Right ventricle myocardium inferior (tissue), 1 donor: ENCODE measurements at places on chromosomes 12 and 14. TPM values are rescaled to one million over a fixed set of nuclear protein-coding genes. Genes with fewer than 3 reads are reported as not detected.

Gene PYGL
- total RNA-seq = 9.8 TPM

Gene C1QL4
- total RNA-seq = not detected

- DNase-seq = no peak
Measured at GRCh38 chr12:59115526-59115925, 195.2 kb upstream of the LRIG3 start.

DNA sequence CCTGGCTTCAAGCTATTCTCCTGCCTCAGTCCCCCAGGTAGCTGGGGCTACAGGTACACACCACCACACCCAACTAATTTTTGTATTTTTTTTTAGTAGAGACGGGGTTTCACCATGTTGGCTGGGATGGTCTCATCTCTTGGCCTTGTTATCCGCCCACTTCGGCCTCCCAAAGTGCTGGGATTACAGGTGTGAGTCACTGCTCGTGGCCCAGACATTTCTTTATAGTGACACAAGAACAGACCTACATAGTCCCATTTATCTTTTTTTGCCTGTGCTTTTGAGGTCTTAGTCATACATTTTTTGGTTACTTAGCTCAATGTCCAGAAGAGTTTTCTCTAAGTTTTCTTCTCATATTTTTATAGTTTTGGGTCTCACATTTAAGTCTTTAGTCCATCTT lies 247.4 kb downstream of the SYT10 start:
- DNase-seq = no peak

GRCh38 chr12:2374092-2374906 lies 321.5 kb downstream of the CACNA1C start:
- no peak for DNase-seq

DNA sequence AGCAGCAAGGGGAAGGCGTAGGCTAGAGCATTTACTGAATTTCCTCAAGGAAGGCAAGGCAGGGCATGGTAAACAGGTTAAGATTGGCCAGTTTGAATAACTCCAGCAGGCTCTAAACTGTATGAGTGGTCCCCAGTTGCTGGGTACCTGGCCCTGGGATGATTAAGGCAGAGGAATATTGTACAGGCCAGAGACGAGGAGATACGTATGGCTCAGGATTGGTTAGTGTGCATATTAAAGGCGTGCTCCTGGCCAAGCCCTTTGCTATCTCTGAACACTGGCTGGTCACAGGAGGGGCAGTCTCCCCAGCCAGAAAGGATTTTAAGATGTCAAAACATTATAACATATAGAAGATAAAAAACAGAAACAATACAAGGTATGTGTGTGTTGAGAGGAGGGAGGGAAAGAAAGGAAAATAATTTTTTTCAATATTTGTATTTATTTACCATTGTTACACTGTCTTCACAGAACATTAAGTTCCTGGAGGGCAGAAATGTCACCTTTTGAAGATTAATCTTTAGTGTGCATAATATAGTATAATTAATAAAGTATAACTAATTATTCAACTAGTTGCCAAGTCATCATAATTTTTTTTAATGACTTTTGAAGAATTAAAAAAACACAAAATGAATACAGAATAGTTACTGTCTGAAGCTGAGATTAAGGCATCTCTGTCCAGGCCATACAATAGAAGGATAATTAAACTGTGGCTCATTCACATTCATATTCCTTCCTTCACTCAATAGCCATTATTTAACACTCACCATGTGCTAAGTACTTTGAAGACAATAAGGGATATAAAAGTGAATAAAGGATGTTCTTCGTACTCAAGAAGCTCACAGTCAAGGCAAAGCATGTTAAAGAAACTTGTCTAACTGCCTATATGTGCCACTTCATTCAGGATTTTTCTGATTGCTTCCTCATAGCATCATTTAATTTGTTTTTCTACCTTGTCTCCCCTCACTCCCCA lies 41.9 kb downstream of the DCP1B start:
- DNase-seq = no peak

- DNase-seq = no peak
Measured at GRCh38 chr14:99064262-99064954, 207.6 kb downstream of the BCL11B start.

GRCh38 chr14:51636109-51636508 lies 15.6 kb upstream of the FRMD6 start:
- DNase-seq = no peak
